NCI-H526 treated with DMSO at 0.1 percent for 48 hours (cell line): ENCODE measurements at places on chromosomes 12 and 14.

- DNase-seq: no peak
Observed at GRCh38 chr12:115697340-115697739, 580.2 kb downstream of the MED13L start.

DNA sequence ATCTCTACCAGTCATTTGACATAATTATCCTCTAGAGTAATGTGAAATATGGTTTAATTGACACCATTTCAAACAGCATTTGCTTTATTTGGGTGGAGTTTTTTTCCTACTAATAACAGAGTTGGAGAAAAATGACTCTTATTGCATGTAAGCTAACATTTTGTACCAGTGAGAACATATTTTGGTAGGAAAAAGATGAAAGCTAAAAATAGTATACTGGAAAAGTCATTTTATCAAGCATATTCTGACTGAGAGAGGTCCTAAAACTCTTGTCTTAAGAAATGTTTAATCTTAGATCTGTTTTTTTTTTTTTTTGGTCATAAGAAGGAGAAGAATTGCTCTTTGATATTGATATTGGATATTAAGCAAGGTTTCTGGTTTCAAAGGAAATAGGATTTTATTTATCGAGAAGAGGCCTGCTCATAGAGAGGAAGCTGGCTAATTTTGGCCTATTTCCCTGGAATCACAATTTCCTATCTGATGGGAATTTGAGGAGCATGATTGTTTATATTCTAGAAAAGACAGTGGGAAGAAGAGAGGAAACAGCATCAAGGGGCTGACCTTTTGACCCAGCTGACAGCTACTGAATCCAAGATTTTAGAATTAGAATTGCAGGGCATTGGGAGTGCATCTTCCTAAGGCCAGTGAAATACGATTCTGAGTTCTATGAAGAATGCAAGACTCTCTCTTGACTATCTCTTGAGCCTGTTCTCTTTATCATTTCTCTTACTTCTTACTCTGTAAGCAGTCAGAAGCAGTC is 19.4 kb downstream of the OTOGL start:
- DNase-seq: no peak

- DNase-seq: no peak
Observed at GRCh38 chr12:11542599-11542998, 106.9 kb upstream of the ETV6 start.

- no peak for DNase-seq
Observed at GRCh38 chr12:105378911-105379310, 48.4 kb downstream of the C12orf75 start.

GRCh38 chr12:24822121-24822899 is 126.6 kb downstream of the BCAT1 start:
- DNase-seq: no peak

DNA sequence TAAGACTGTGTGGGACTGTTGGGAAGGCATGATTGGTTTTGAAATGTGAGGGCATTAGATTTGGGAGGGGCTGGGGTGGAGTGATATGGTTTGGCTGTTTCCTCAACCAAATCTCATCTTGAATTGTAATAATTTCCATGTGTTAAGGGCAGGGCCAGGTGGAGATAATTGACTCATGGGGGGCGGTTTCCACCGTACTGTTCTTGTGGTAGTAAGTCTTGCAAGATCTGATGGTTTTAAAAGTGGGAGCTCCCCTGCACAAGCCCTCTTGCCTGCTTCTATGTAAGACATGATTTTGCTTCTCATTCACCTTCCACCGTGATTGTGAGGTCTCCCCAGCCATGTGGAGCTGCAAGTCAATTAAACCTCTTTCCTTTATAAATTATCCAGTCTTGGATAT is 76.6 kb upstream of the PPFIA2 start:
- no peak for DNase-seq

DNA sequence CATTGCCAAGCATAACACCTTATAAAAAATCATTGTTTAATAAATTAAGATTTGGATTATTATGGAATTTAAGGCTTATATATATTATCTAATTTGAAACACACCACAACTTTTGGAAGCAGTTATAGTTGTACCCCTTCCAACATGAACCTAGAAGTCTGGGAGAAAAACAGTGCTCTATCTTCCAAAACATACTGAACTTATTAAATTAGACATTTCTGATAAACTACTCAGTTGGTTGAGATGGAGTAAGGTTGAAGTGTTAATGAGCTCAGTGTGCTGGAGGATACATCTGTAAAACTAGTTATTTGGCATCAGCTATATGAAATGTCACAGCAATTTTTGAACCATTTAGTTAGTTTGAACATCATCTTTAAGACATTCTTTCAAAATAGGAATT is 227.4 kb downstream of the ALX1 start:
- DNase-seq: no peak

- no peak for DNase-seq
Observed at GRCh38 chr12:53806721-53807120, 54.9 kb upstream of the CISTR start.

DNA sequence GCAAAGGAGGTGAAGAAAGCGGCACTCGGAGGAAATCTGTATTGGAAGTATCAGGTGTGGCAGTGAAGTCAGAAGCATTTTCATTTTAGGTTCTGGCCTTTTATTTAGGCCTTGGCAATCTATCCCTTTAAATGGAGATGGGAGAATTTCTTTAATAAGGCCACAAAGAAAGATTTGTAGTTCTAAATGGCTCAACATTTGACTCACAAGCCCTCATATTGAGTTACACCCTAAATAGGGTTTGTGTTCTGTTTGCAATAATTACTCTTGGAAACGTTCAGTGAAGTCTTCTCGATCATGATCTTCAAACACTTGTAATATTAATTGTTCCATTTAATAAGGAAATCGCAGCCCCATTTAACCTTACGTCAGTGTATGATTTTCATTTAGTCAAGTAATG is 25.3 kb upstream of the TMEM260 start:
- no peak for DNase-seq

DNA sequence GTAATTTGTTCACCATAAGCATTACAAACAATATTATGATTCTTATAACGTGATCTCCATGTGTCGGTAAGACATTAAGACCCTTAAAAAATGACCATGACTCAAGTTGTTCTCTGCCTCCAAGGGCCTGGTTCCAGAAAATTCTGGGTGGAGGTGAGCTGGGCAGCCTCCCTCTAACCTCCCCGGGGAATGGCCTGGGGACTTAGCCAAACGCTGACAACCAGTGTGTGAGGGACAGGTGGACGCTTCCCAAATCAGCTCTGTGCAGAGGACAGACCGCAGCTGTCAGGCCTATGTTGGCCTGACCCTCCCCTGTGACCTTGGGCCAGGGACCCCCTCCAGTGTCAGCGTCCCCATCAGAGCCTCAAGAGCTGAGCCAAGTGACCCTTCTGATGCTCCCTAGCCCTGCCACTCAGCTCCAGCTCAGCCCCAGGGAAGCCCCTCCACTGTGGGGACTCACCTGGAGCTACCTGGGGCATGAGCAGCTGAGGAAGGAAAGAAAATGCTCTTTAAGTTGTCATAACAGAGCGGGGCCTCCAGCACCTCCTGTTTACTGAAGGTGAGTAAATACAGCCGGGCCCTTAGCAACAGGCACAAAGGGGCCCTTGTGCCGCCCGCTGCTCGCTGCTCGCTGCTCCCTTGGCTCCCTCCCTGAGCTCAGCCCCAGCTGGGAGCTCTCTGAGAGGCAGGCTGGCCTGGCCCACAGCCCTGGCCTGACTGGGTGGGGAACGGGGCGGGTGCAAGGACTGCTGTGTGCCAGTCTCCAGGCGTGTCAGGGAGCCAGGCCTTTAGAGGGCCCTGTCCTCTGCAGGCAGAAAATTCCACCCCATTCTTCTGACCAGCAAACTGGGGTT is 116.6 kb downstream of the CALM1 start:
- peak; percentile 96 for DNase-seq

- no peak for DNase-seq
Observed at GRCh38 chr12:57744194-57744776, 554 bp upstream of the TSPAN31 start.

GRCh38 chr12:7959701-7960121 is 23.7 kb upstream of the SLC2A3 start:
- peak; percentile 0 for DNase-seq

- no peak for DNase-seq
Observed at GRCh38 chr14:55323910-55324309, 52.7 kb downstream of the FBXO34 start.

- peak; percentile 94 for DNase-seq
Observed at GRCh38 chr12:4538207-4539160, at the start of gene RAD51AP1. Gene RAD51AP1 (plus strand): TSS chr12:4538890. CDS start chr12:4538940, 50 bp downstream.

- no peak for DNase-seq
Observed at GRCh38 chr14:54135804-54136280, 179.2 kb upstream of the BMP4 start.

DNA sequence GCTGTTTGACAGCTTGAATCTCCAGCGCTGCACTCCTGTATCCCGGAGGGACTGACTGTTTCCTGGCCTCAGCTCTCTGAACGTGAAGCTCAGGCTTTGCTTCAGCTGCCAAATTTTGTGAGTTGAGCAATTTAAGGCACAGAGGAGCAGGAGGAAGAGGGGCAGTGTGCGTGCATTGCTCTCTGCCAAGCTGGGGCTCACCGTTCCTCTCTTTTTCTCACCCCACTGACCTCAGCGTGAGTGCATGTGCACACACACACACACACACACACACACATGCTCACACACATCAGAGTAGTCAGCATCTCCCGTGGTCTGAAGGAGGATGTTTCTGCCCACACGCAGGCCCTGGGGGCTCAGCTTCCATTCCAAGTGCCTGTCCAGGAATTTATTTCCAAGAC is 27.8 kb upstream of the BDKRB2 start:
- no peak for DNase-seq

DNA sequence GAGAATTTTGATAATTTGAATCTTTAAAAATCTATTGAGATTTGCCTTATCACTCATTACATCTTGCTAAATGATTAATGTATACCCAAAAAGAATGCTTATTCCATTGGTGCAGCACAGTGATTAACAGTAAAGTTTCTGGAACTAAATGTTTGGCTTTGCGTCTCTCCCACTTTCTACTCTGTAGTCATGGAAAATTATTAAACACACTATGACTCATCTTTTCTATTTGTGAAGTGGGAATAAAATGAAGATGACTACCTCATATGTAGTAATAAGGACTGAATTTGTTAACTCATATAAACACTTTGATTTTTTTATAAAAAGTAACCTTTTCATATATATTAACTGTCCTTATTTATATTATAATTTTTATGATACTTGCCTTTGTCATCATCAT is 118.1 kb downstream of the RERGL start:
- no peak for DNase-seq

GRCh38 chr14:71733210-71733883 is 198.9 kb upstream of the RGS6 start:
- no peak for DNase-seq

DNA sequence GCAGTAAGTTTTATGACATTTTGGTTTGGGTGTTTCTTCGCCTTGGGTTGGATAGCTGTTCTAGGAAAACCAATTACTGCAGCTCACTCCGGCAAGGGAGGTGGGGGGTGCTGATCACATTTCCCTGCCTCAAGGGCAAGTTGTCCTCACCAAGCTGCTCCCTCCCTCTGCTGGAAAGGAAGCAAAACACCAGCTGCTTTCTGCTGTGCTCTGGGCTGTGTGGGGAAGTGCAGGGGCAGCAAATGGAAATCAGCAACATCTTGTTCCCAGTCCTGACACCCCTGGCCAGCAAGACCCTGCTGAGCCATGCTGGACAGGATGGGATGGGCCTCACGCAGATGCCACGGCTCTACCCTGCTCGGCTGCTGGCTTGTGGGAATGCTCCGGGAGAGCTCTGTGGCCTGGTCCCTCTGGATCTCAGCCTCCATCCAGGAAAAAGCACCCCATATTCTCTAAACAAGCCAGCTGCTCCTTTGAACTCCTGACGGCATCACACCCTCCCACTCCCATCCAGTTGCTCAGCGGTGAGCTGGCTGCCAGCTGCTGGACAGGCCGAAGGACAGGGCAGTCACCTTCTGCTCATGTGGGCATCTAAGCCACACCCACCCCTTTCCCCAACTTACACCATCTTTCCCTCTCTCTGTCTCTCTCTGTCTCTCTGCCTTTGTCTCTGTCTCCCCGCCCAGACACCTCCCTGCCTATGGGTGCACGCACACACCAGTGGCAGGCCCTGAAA is 52.4 kb upstream of the EIF5 start:
- peak; percentile 56 for DNase-seq

- DNase-seq: no peak
Observed at GRCh38 chr12:91874086-91874865, 271.4 kb downstream of the BTG1 start.

- DNase-seq: no peak
Observed at GRCh38 chr12:51519755-51520154, 71.3 kb upstream of the SCN8A start.

DNA sequence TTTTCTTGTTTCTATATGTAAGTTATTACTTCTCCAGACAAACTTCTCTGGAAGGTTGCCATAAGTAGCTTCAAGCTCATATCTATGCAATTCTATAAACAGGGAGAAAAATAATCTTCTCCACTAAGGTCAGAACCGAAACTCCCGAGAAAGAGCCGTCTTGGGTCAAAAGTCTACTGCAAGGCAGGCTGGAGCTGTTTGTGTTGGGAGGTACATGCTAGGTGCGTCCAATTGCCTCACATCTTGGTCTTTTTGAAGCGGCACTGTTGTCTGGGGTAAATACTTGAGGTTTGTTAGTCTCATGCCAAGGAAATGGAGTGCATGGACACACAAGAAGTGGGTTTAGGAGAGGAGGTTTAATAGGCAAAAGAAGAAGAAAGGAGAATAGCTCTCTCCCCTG is 674.7 kb upstream of the TMEM132C start:
- no peak for DNase-seq

- no peak for DNase-seq
Observed at GRCh38 chr12:68042212-68042699, 53.0 kb downstream of the IFNG-AS1 start.

DNA sequence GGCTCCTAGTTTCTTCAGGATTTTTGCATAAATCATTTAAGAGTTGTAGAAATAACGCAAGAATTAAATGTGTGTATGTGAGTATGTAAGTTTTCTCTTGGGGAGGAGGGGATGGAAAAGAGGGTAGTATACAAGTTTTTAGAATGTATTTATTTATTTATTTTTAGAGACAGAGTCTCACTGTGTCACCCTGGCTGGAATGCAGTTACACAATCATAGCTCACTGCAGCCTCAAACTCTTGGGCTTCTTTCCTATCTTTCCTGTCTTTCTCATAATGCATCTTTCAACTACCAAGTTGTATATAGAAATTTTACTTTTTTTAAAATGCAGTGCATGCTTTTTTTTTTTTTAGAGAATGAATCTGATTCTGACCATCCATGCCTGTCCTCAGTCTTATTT is 269.0 kb upstream of the GARIN2 start:
- DNase-seq: no peak

- DNase-seq: peak; percentile 79
Observed at GRCh38 chr12:131591714-131592709, 118.9 kb upstream of the SFSWAP start.
